ENCODE measurements at places on chromosomes 4 and X. TPM values are rescaled to one million over a fixed set of nuclear protein-coding genes. Genes with fewer than 3 reads are reported as not detected.
A peak's percentile ranks its signal among the peaks of the same experiment; 100 is the strongest.

GRCh38 chr4:101398807-101399206 is 51.5 kb upstream of the PPP3CA start:
- H3K27ac ChIP-seq = no peak overlapping the region
- peaks cover 2% of the 10 kb centered on the region for H3K27me3 ChIP-seq
- H3K4me3 ChIP-seq = no peak overlapping the region
- DNase-seq = no peak

GRCh38 chr4:159555873-159556272 is 453.0 kb downstream of the RAPGEF2 start:
- DNase-seq = no peak
- H3K4me1 ChIP-seq = no peaks in the 10 kb centered on the region
- H3K36me3 ChIP-seq = no peaks in the 10 kb centered on the region

DNA sequence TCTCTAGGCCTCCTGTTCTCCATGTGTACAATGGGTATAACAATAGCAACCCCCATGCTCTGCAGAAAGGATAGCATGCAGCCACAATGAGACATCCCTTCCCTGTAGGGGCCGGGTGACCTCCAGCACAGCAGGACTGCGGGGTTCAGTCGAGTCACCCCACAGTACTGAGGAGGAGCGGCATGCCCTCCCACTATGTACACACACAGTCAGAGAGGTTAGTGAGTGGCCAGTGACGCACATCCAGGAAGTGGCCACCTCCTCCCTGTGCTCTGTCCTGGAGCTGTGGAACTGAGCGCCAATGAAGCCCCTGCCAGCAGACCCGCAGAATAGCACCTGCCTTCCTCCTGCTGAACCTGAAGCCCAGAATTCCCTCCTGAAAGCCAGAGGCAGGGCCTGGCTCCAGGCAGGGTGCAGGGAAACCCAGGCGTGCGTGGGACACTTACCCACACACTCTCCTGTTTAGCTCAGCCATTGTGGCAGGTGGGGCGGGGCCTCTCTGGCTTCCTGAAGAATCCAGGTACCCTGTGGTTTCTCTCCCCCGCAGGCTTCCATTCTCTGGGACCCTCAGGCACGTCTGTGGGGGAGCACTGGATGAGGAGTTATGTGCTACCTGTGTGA is 50.0 kb downstream of the WFS1 start:
- H3K4me3 ChIP-seq = no peak overlapping the region
- H3K27me3 ChIP-seq = peaks cover 21% of the 10 kb centered on the region
- DNase-seq = no peak
- no peaks in the 10 kb centered on the region for H3K36me3 ChIP-seq
- H3K27ac ChIP-seq = no peak overlapping the region

- peaks cover 32% of the 10 kb centered on the region for H3K36me3 ChIP-seq
- H3K4me1 ChIP-seq = no peaks in the 10 kb centered on the region
- H3K27ac ChIP-seq = no peak overlapping the region
- H3K4me3 ChIP-seq = no peak overlapping the region
- no peaks in the 10 kb centered on the region for H3K27me3 ChIP-seq
- DNase-seq = no peak
Measured at GRCh38 chr4:118751629-118752323, 66.6 kb downstream of the METTL14 start.

DNA sequence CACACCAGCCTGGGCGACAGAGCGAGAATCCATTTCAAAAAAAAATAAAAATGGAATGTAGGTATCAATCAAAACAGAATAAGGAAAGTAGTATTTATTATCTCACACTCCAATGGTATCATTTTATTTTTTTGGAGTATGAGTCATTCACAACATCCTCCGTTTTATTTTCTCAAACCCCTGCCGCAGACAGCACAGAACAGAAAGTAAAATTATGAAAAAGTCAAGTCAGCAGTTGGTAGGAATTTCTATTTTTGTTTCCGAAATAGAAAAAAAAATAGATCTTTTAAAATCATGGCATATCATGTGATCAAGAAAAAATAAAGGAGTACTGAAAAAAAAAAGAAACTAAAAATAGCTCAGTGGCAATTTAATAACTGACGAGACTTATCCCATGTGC is 490.7 kb upstream of the TENM3 start:
- H3K4me3 ChIP-seq = no peak overlapping the region
- no peaks in the 10 kb centered on the region for H3K4me1 ChIP-seq
- H3K36me3 ChIP-seq = no peaks in the 10 kb centered on the region
- no peak for DNase-seq

- peak; percentile 63 for DNase-seq
- H3K36me3 ChIP-seq = peaks cover 35% of the 10 kb centered on the region
- no peak overlapping the region for H3K27ac ChIP-seq
- peaks cover 8% of the 10 kb centered on the region for H3K4me1 ChIP-seq
- no peak overlapping the region for H3K4me3 ChIP-seq
Measured at GRCh38 chr4:17636696-17637622, 22.5 kb downstream of the MED28 start.

DNA sequence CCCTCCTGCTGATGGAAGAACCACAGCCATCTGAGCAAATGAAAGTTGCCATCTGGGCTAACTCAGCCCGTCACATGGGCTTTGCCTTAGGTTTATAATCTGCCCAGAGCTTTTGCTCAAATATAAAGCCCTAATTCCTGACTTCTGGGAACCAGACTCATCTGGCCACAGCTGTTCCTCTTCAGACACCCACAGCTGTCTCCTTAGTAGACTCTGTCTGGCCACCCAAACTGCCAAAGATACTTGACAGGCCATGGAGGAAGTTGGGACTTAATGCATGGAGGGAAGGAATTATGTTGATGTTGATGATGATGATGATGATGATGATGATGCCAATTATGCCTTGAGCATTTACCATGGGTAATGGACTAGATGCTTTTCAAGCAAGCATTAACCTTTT is 8.0 kb downstream of the LGI2 start:
- H3K27me3 ChIP-seq = peaks cover 20% of the 10 kb centered on the region
- H3K4me3 ChIP-seq = no peak overlapping the region
- H3K4me1 ChIP-seq = no peaks in the 10 kb centered on the region
- no peak overlapping the region for H3K27ac ChIP-seq
- no peak for DNase-seq

- peaks cover 15% of the 10 kb centered on the region for H3K4me1 ChIP-seq
- H3K36me3 ChIP-seq = no peaks in the 10 kb centered on the region
- no peak overlapping the region for H3K4me3 ChIP-seq
- H3K27ac ChIP-seq = no peak overlapping the region
- no peaks in the 10 kb centered on the region for H3K27me3 ChIP-seq
Measured at GRCh38 chrX:20269848-20270561, 3.3 kb upstream of the RPS6KA3 start.

GRCh38 chr4:5034206-5034605 is 14.9 kb upstream of the CYTL1 start:
- H3K4me1 ChIP-seq = no peaks in the 10 kb centered on the region
- no peak overlapping the region for H3K27ac ChIP-seq
- no peak for DNase-seq
- H3K4me3 ChIP-seq = no peak overlapping the region
- H3K27me3 ChIP-seq = no peaks in the 10 kb centered on the region

DNA sequence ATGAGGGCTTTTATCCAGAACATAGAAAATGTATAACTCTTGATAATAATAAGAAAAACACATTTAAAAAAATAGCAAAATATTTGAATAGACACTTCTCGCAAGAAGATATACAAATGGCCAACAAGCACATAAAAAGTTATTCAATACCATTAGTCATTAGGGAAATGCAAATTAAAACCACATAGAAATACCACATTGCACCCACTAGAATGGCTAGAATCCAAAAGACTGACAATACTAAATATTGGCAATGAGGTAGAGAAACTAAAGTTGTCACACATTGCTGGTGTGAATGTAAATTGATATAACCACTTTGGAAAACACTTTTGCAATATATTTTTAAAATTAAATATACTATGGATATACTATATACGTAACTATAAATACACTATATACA is 754.3 kb upstream of the MAGEB2 start:
- no peak overlapping the region for H3K27ac ChIP-seq
- H3K4me3 ChIP-seq = no peak overlapping the region
- no peaks in the 10 kb centered on the region for H3K27me3 ChIP-seq
- DNase-seq = no peak

Gene VCX3B
- not detected for total RNA-seq

Gene MAP3K15
- not detected for total RNA-seq

Gene IL2RG
- total RNA-seq = 213 TPM

Gene ASIC5
- total RNA-seq = not detected
